ENCODE measurements at places on chromosomes 3 and 15.

GRCh38 chr3:2826453-2826852 is 283.7 kb downstream of the IL5RA start:
- no peak for DNase-seq

- no peak for DNase-seq
Observed at GRCh38 chr15:50893976-50894375, 14.5 kb upstream of the AP4E1 start.

- DNase-seq, result no peak
Observed at GRCh38 chr3:63192248-63192647, 85.9 kb upstream of the SYNPR start.

DNA sequence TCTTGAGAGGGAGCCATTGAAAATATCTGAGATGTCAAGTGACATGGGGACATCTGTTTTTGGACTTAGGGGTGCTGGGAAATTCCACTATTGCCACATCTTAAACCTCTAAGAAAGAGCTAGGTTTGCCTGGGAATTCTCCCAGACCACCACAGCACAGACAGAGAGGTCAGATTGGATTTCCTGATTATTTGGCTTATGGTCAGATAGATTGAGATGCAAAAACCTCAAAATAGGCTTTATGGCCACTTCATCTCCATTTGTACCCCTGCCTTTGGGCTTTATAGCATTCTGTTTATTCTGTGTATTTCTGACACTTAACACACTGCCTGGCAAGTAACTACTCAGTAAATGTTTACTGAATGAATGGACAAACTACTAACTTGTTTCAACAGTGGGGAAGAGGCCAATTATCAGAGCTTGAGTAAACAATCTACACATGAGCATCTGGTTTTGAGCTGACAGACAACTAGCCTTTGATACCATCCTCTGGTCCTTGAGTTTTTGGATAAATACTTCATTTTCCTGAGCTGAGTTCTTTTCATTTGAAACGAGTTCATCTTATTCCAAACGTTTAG is 81.8 kb downstream of the TP63 start:
- no peak for DNase-seq

- no peak for DNase-seq
Observed at GRCh38 chr3:15207836-15208504, 1.9 kb downstream of the CAPN7 start.

Measured in pulmonary artery endothelial cell (primary cell).